Mesothelial cell of epicardium (in vitro differentiated cells): ENCODE measurements at places on chromosomes 12 and 14.

DNA sequence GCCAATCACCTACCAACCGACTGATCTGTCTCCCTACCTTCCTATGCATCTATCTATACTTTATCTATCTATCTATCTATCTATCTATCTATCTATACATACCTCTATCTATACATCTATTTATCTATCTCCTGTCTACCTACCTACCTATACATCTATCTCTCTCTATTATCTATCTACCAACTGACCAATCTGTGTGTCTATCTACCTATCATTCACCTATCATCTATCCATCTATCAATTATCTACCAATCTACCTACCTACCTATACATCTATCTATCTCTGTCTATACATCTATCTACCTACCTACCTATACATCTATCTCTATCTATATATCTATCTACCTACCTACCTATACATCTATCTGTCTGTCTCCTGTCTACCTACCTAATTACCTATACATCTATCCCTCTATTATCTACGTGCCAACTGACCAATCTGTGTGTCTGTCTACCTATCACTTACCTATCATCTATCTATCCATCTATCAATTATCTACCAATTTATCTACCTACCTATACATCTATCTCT, 3.5 kb downstream of the DNAH10 start:
- no peak for DNase-seq
- H3K4me3 ChIP-seq = no peak overlapping the region
- peaks cover 32% of the 10 kb centered on the region for H3K27me3 ChIP-seq
- H3K36me3 ChIP-seq = no peaks in the 10 kb centered on the region
- H3K4me1 ChIP-seq = peaks cover 4% of the 10 kb centered on the region

GRCh38 chr12:93972411-93973208, 175.8 kb upstream of the PLXNC1 start:
- H3K36me3 ChIP-seq = no peaks in the 10 kb centered on the region
- peaks cover 24% of the 10 kb centered on the region for H3K4me1 ChIP-seq
- H3K27me3 ChIP-seq = no peaks in the 10 kb centered on the region
- no peak overlapping the region for H3K27ac ChIP-seq
- no peak overlapping the region for H3K4me3 ChIP-seq

DNA sequence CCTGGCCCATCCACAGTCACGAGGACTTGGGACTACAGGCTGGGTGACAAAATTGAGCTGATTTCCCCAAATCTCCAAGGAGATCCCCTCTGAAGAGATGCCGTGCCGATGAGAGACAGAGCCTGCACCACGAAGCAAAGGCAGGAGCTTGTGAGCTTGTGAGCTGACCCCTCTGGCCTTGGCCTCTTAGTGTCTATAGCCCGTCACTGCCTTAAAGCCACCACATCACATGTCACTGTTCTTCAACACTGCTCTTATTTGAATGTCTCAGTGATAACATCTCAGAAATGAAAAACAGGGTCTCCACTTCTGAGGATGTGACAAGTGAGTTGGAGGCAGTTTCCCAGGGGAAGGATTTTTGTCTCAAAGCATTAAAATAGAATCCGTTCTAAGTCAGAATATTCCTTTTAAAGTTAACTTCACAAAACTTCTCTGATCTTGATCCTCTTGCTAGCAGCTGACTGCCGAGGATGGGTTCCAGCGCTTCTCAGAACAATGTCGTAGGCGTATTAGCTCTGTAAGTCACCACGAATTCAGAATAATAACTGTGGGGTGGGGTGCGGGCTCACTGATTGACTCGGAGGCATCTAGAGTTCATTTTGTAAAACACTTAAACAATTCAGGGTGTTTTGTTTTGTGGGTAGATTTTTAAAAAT, 37.5 kb downstream of the CHST11 start:
- H3K4me3 ChIP-seq = no peak overlapping the region
- peak overlapping the region; percentile 4 for H3K27ac ChIP-seq
- H3K4me1 ChIP-seq = peaks cover 26% of the 10 kb centered on the region
- DNase-seq = no peak
- no peaks in the 10 kb centered on the region for H3K27me3 ChIP-seq

GRCh38 chr12:50088577-50089335, 3.6 kb downstream of the SMARCD1 start:
- no peaks in the 10 kb centered on the region for H3K27me3 ChIP-seq
- H3K36me3 ChIP-seq = peaks cover 20% of the 10 kb centered on the region
- peaks cover 12% of the 10 kb centered on the region for H3K4me1 ChIP-seq
- DNase-seq = no peak

GRCh38 chr12:132601171-132601883, 9.1 kb downstream of the LRCOL1 start:
- no peaks in the 10 kb centered on the region for H3K36me3 ChIP-seq
- peak overlapping the region; percentile 64 for H3K4me3 ChIP-seq
- DNase-seq = no peak
- no peak overlapping the region for H3K27ac ChIP-seq

DNA sequence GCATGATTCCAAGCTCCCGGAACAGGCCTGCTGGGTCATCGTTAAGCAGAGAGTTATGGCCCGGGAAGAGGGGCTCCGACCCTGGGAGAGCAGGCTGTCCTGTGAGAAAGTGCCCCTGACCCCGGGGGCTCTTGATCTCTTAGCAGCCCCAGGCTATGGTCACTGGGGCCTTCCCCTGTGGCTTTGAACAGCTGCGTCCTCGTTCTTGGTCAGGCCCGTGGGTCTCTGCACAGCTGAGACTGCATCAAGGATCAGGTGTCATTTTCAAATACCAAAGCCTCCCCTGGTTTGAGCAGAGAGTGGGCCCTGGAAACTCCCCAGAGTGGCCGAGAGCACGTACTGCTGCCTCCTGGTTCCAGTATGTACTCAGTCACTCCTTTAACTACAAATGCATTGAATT, 114.8 kb downstream of the ESRRB start:
- H3K27ac ChIP-seq = no peak overlapping the region
- DNase-seq = no peak
- H3K4me3 ChIP-seq = no peak overlapping the region
- H3K36me3 ChIP-seq = no peaks in the 10 kb centered on the region
- peaks cover 15% of the 10 kb centered on the region for H3K27me3 ChIP-seq
- H3K4me1 ChIP-seq = peaks cover 43% of the 10 kb centered on the region

GRCh38 chr14:87186737-87187136, 806.2 kb downstream of the GALC start:
- H3K36me3 ChIP-seq = no peaks in the 10 kb centered on the region
- H3K4me3 ChIP-seq = no peak overlapping the region
- H3K4me1 ChIP-seq = peaks cover 26% of the 10 kb centered on the region
- H3K27ac ChIP-seq = no peak overlapping the region
